ENCODE measurements at places on chromosomes 3 and 15.

DNA sequence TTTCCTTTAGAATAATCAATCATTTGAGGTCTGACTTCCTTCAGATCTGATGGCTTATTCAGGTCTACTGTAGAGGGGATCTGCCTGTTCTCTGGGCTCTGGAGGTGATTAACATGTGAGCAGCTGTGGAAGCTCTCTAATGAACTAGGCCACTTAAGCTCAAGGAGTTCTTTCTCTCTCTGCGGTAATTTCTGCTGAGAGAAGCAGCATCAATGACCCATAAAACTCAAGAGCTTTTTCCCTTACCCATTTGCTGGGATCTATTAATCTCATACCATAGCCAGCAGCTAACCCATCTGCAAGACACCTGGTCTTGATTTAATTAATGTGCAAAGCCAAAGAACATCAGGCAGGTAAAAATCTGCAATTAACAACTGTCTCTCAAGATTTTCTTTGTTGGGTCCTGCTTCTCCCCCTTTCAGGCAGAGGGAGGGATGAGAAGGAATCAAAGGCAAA lies 73.2 kb upstream of the DLG1 start:
- peak; percentile 84 for DNase-seq

DNA sequence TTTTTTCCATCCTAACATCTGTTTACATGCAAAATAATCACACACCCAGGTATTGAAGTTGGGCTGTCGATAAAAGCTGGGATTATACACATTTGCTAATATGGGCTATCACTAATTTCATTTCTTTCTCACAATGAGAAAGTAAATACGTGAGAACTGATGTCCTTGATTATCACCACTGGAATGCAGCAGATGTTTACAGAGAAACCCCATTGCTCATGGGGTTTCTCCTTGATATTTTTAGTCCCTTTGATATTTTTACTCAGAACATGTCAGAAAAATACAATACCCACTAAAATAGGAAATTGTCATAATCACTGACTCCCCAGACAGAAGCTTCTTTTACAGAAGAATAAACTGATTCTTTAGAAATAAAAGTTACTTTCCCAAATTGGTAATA lies 535.1 kb upstream of the CCDC54 start:
- no peak for DNase-seq

DNA sequence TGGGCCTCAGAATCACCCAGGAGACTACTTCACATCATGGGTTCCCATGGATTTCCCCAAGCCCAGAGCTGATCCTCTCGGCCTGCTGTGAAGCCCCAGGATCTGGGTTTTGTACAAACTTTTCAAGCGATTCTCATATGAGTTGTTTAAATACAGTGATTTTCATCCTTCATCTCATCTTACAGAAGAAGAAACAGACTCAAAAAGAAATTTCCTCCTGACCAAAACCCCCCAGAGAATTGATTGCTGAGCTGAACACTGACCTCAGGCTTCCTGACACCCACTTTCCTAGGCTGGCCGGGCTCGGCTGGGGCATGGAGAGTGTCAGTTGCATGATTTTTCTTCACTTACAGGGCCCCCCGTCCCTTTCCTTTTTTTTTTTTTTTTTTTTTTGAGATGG lies 60.3 kb downstream of the BDH1 start:
- DNase-seq: no peak

DNA sequence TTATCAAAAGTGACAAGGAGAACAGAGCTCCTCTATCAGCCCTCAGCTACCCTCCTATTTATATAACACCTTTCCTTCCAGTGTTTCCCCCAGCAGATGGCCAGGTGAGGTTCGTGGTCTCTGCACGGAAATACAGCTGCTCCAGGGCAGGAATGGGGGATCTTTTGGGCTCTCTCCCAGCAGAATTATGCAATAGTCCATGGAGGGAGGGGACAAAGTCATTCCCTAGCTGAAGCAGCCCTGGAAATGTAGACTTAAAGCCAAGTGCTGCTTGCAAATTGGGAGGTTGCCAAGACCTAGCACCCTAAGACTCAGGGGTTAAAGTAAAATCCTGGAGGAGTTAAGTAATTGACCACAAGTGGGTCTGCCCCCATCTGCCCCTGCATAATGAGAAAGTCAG lies 256.3 kb downstream of the LRTM1 start:
- no peak for DNase-seq

DNA sequence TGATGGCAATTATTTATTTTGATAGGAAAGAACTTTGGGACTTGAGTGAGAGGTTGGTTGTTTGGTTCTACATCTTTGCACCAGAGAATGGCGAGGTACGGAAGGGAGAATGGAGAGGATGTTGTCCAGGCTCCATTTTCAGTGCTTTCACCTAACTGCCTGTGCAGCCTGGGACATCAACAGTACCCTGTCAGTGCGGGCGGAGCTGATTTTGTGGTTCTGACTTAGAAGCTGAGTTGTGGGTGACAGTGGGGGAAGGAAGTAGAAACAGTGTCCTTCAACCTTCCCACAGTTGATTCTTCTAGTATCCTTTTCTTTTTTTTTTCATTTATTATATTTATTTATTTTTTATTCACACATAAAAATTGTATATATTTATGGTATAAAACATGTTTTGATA lies 95.3 kb downstream of the TIGIT start:
- DNase-seq: no peak

DNA sequence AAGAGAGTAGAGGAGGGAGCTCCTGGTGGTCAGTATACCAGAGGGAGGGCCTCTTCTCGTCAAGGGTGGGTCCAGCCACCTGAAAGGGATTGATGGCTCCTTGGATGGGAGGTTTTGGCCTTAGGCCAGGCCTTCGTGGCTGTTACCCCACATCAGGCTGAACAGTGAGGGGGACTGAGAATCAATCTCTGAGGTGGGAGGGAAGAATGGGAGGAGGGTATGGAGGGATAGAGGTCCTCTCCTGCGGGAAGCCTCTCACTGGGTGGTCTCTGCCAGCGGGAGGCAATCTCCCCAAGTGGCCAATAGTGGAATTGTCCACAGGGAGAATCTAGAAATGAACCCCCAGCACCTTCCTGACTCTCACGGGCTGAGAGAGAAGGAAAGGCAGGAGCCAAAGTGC lies 53.5 kb downstream of the BSN start:
- no peak for DNase-seq

DNA sequence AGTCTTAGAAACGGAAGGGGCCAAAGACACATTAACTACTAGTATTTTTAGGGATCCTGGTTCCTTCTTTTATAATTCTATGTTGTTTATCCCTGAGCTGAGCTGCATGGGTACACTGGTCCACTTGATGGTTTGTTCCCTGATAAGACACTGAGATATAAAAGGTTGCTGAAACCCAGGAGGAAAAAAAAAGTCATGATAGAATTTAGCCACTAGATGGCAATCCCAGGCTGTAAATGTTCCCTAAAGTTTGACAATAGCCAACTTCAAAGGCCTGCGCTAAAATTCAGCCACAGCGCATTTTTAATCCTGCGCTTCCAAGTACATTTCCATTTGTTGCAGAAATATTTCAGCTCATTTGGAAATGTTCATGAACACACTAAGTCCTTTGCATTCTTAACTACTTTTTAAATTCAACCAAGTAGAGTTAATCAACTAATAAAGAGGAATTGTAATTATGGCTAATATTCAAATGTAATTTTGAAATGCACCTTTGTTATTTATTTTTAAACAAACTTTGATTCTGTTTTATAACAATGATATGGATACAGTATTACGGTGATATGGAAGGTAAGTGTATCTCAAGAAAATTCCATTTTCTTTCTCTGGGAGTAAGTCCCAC lies 249.3 kb upstream of the FEZF2 start:
- DNase-seq: no peak

DNA sequence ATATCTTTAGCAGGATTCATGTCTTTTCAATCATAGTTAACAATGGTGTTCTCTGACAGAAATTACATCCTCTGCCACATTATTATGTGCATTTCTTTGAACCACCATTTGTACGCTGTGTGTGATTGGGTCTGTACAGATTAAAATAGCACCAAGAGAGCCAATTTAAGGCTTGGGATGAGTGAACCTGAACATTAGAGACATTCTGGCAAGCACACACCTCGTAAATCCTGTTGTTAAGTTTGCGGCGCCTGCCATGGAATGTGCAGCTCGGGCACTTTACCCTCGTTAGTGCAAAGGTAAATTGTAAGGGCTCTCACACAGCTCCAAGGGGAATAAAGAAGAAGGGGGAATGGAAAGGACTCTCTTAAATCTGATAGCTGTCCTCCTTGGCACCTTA lies 482.4 kb upstream of the DPPA4 start:
- no peak for DNase-seq

DNA sequence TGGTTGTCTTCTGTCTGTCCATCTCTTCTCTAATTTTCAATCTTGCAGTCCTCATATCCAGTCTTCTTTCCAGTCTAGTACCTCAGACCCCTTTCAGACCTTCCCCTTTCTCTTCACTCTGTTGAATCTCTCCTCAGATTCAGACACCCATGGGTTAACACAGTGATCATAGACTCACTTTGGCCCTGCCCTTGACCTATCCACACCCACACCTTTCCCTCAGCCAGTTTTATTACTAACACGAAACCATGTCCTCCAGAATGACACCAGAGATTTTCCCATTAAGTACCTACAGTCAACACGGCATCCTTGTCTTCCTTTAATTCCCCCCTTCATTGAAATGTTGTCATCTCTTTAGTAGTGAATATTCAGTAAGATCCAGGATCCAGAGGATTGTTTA lies 74.5 kb upstream of the UBE2E2 start:
- no peak for DNase-seq

DNA sequence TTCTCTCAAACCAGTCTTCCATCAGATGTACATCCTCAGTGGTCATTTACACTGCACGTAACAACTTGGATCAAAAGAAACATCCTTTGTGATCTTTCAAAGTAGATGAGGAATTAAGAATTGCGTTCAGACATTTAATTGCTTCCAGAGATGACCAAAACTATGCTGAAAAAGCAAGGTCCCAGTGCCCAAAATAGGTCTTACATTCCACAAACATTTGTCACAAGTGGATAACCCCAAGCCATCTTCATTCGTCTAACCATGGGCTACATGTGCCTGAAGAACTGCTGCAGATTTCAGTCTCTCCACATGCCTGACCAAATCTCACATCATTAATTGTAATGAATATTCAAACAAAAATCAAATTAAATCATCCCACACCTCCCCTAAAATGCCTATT lies 273.6 kb downstream of the SHOX2 start:
- DNase-seq: no peak

DNA sequence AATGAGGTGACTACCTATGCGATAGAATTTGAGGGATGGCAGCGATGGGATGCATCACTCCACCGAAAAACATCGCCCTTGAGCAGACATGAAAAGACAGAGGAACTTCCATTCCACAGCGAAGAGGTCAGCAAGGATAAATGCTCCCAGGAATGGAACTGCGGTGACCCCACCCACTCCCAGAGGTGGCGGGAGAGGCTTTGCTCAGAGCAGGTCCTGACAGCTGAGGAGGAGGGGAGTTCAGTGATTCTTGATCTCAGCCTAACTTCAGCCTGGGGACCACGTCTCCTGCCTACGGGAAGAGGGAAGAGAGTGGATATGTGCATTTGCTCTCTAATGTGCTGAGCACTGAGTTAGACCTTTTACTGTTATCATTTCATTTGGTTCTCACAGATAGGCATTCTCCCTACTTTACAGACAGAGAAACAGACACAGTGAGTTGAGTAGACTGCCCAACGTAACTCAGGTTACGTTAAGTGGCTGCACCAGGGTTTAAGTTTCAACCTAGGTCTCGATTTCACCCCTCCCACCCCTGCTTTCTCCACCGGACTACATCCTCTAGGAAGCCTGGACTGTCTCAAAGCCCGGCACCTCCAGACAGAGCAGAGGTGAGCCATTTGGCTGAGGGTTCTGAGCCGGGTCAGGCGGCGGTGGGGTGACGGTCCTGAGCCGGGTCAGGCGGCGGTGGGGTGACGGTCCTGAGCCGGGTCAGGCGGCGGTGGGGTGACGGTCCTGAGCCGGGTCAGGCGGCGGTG lies 170.0 kb downstream of the RAB11A start:
- no peak for DNase-seq

DNA sequence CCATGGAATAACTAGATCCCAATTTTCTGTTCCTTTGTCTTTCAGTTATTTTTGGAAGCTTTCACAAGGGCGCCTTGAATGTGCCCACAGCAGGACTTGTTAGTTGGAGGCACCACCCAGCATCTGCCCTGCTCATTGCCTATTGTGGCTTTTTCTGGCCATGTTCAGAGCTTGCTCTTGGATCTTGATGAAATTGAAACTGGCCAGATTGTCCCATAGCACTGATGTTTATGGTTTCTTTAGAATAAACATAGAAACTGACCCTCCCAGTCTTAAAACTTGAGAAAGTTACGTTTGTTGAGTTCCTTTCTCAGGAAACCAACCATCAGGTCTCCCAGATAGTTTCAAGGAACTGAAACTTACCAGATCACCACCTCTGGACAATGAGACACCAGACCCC lies 474.7 kb downstream of the IL5RA start:
- DNase-seq: no peak

DNA sequence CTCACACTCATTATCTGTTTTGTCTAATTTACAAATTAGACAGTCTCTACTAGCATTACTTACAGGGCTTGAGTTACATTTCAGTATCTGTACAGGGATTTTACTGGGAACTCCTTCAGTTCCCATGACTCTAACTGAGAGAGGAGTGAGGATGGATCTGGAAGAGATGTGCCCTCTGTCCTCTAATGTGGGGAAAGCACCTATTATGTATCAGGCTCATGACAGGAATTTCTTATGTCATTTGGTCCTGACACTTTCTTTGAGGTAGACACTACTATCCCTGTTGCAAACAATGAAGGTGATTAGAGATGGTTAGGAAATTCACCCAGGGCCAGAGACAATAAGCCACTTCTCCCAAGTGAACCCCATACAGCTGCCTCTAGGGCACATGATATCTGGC lies 10.9 kb upstream of the NCKIPSD start:
- DNase-seq: no peak

DNA sequence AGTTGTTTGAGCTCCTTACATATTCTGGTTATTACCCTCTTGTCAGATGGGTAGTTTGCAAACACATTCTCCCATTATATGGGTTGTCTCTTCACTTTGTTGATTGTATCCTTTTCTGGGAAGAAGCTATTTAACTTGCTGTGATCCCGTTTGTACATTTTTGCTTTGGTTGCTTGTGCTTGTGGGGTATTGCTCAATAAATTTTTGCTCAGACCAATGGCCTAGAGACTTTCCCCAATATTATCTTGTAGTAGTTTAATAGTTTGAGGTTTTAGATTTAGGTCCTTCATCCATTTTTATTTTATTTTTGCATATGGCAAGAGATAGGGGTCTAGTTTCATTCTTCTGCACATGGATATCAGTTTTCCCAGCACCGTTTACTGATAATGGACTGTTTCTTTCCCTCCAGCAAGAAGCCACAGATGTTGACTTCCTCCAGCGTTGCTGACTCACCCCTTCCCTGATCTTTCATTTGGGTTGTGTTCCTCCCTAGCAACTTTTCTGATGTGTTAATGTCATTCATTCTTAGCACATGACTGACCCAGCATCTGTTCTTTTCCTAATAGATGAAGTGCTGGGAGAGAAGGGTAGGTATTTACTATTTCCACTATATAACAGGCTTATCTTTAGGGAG lies 166.7 kb upstream of the SGO1 start:
- no peak for DNase-seq

All from NCI-H1417 treated with DMSO at 0.1 percent for 48 hours (cell line).